Type B pancreatic cell (in vitro differentiated cells): ENCODE measurements at places on chromosomes 7 and 10. TPM values are rescaled to one million over a fixed set of nuclear protein-coding genes. Genes with fewer than 3 reads are reported as not detected.

DNA sequence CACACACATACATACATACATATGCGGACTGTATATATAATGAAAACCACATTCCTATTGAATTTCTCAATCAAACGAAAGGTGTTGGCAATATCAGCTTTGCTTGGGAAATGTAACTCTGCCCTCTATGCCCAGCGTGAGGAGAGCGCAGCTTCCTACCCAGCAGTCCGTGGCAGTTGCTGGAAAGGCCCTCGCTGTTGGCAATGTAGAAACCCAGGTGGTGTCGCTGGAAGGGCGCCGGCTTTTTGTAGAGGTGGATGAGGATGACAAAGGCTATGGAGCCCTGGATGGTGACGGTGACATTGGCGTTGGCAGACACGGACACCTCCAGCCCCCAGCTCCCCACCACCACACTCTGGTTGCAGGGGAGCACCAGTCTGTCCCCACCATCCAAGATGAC, 100.9 kb downstream of the ITIH5 start:
- DNase-seq: no peak
- no peaks in the 10 kb centered on the region for H3K36me3 ChIP-seq
- peaks cover 30% of the 10 kb centered on the region for H3K4me1 ChIP-seq
- H3K27me3 ChIP-seq: peaks cover 7% of the 10 kb centered on the region
- no peak overlapping the region for H3K27ac ChIP-seq
- H3K4me3 ChIP-seq: no peak overlapping the region

DNA sequence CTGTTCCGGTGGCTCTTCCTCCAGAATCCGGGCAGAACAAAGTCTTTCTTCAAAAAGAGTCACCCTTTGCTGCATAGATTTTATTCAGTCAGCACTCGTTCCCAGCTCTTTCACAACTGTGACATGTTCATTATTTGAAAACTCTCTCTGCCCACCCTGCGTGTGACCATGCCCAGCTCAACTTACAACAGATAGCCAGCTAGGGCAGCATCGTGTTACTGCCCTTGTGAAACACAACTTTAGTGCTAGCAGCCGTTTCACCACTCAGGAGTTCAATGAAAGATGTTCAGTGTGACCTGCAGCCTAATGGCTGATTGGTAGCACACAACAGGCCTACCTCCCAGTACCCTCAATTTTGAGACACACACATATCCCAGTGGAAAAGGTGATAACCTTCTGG, 57.9 kb downstream of the ZNF438 start:
- H3K27ac ChIP-seq: no peak overlapping the region
- peaks cover 18% of the 10 kb centered on the region for H3K4me1 ChIP-seq
- H3K36me3 ChIP-seq: no peaks in the 10 kb centered on the region
- H3K27me3 ChIP-seq: no peaks in the 10 kb centered on the region

The RSU1 gene
- total RNA-seq: 37.3 and 43.8 TPM in 2 replicates

DNA sequence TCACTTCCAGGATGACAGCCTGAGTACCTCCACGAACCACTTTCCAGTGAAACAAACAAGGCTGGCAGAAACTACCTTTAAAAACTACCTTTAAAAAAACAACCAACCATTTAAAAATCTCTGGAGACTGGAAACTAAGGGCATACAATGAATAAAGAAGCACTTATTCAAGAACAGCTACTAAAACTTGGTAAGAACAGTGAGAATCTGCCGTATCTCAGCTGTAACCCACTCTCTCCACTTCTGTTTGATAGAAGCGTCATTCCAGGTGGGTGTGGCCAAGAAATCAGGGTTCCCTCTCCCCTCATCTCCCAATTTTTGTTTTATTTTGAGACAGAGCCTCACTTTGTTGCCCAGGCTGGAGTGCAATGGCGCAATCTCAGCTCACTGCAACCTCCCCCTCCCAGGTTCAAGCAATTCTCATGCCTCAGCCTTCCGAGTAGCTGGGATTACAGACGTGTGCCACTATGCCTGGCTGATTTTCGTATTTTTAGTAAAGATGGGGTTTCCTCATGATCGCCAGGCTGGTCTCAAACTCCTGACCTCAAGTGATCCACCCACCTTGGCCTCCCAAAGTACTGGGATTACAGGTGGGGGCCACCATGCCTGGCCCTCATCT, 158.8 kb upstream of the CHST15 start:
- H3K36me3 ChIP-seq: no peaks in the 10 kb centered on the region
- DNase-seq: no peak
- H3K4me3 ChIP-seq: no peak overlapping the region

The AKR1B15 gene
- total RNA-seq: 0.63 and 1.0 TPM in 2 replicates

GRCh38 chr7:36062154-36062815, 90.8 kb upstream of the EEPD1 start:
- peaks cover 12% of the 10 kb centered on the region for H3K4me1 ChIP-seq
- H3K36me3 ChIP-seq: no peaks in the 10 kb centered on the region
- H3K27ac ChIP-seq: no peak overlapping the region
- no peaks in the 10 kb centered on the region for H3K27me3 ChIP-seq
- H3K4me3 ChIP-seq: no peak overlapping the region
- DNase-seq: no peak

- no peaks in the 10 kb centered on the region for H3K4me1 ChIP-seq
- no peaks in the 10 kb centered on the region for H3K36me3 ChIP-seq
- no peaks in the 10 kb centered on the region for H3K27me3 ChIP-seq
These were observed 285.7 kb upstream of the VWC2 start for GRCh38 chr7:49487830-49488140.

The HOXA4 gene
- 28.5 and 37.6 TPM in 2 replicates for total RNA-seq

The ZNF736 gene
- not detected in 2 replicates for total RNA-seq

GRCh38 chr10:116403740-116404250, 23.9 kb upstream of the PNLIPRP3 start:
- peaks cover 4% of the 10 kb centered on the region for H3K4me1 ChIP-seq
- DNase-seq: no peak
- no peaks in the 10 kb centered on the region for H3K36me3 ChIP-seq
- H3K27me3 ChIP-seq: peaks cover 2% of the 10 kb centered on the region
- H3K4me3 ChIP-seq: no peak overlapping the region

The GIMAP8 gene
- total RNA-seq: not detected in 2 replicates

DNA sequence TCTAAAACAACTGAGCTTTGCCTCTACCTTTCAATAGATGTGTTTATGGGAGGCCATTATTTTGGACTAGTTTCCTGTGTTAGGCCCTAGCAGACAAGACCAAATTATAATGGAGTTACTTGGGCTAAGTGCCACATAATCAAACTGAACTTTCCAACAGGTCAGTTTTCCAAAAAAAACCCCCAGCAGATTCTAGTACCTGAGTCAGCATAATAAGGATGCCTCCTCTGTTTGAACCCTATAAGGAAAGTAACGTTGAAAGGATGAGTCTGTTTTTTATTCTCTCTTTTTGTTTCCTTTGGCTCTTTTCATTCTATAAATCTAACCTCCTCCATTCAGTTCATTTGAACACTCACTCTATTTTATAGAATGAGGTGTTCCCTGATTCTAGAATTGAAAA, 148.1 kb upstream of the FAM3C start:
- peaks cover 4% of the 10 kb centered on the region for H3K36me3 ChIP-seq
- H3K27me3 ChIP-seq: no peaks in the 10 kb centered on the region
- no peak overlapping the region for H3K27ac ChIP-seq
- H3K4me1 ChIP-seq: no peaks in the 10 kb centered on the region

DNA sequence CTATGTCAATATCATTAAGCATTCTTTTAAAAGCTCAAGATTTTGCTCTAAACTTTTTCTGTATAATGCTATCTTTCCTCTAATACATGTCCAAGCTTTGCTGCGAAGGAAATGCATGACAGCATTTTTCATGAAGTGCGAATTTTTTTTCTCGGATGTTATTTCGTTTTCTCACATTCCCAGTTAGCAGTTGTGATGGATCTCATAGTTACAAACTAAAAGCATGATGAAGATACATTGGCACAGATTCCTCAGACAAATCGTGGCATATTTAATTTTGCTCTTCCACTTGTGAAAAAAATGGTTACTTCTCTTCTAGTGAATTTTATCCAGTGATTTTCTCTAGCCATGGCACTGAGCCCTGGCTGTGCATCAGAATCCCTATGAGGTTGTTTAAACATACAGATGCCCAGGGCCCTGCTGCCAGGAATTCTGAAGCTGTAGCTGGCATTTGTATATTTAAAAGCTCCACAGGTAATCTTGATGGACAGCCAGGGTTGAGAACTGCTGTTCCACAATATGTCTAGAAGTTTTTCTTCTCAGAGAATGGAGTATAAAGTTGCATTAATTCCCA, 299.8 kb upstream of the NEBL start:
- no peaks in the 10 kb centered on the region for H3K36me3 ChIP-seq
- H3K27ac ChIP-seq: no peak overlapping the region
- H3K4me3 ChIP-seq: no peak overlapping the region
- peaks cover 3% of the 10 kb centered on the region for H3K27me3 ChIP-seq
- no peak for DNase-seq

The ATP6V1F gene
- total RNA-seq: 144 and 157 TPM in 2 replicates

GRCh38 chr10:24254180-24254579, 45.2 kb downstream of the KIAA1217 start:
- H3K27ac ChIP-seq: peak overlapping the region; percentile 95
- DNase-seq: no peak
- H3K27me3 ChIP-seq: no peaks in the 10 kb centered on the region
- H3K36me3 ChIP-seq: peaks cover 19% of the 10 kb centered on the region
- H3K4me1 ChIP-seq: peaks cover 70% of the 10 kb centered on the region
- peak overlapping the region; percentile 15 for H3K4me3 ChIP-seq

GRCh38 chr10:47441938-47442337, 42.0 kb downstream of the ANXA8 start:
- H3K27me3 ChIP-seq: peaks cover 9% of the 10 kb centered on the region
- no peaks in the 10 kb centered on the region for H3K4me1 ChIP-seq
- DNase-seq: no peak

DNA sequence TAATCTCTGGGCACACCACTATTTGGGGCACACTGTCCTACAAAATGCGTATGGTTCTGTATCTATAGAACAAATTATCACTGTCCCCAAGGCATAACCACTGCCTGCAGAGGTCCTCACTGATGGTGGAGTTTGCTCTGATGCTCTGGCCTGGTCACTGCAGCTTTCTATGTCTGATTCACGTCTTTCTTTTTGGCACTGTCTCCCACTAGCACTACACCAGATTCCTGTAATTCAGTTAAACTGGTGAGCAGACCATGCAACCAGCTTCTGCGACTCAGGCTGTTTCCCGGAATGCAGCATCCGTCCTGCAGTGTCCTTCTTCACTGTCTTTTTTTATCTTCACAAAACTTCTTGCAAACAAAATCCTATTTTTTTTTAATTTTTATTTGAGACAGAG, 112.8 kb downstream of the KLF6 start:
- no peak overlapping the region for H3K4me3 ChIP-seq
- peaks cover 19% of the 10 kb centered on the region for H3K4me1 ChIP-seq

The ZNF488 gene
- total RNA-seq: 4.0 and 4.9 TPM in 2 replicates

GRCh38 chr7:106332201-106332600, 47.4 kb upstream of the NAMPT start:
- DNase-seq: no peak
- no peak overlapping the region for H3K27ac ChIP-seq
- H3K4me3 ChIP-seq: no peak overlapping the region
- H3K27me3 ChIP-seq: no peaks in the 10 kb centered on the region

GRCh38 chr10:58647376-58648112, 134.9 kb downstream of the BICC1 start:
- H3K4me3 ChIP-seq: no peak overlapping the region
- H3K27ac ChIP-seq: no peak overlapping the region
- H3K36me3 ChIP-seq: no peaks in the 10 kb centered on the region
- H3K27me3 ChIP-seq: no peaks in the 10 kb centered on the region

The CDC14C gene
- not detected in 2 replicates for total RNA-seq

DNA sequence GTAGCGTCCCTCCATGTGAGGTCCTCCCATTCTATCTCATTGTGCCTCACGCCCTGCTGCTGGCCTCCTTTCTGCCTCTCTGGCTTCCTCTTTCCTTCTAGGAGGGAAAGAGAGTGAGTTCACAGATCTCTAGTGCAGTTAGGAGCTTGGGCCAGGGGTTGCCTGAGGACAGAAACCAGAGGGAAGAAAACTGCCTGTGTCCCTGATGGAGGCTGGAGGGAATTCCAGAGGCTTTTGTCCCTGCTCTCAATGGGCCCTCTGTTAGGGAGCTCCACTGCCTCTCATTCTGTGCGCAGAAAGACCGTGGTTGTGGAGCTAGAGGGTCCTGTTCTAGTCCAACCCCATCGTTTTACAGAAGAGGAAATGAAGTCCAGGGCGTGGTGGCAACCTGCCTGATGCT, 4.6 kb downstream of the MARVELD1 start:
- peaks cover 3% of the 10 kb centered on the region for H3K27me3 ChIP-seq
- H3K4me3 ChIP-seq: peak overlapping the region; percentile 64
- peaks cover 22% of the 10 kb centered on the region for H3K4me1 ChIP-seq
- H3K36me3 ChIP-seq: peaks cover 11% of the 10 kb centered on the region
- no peak for DNase-seq

DNA sequence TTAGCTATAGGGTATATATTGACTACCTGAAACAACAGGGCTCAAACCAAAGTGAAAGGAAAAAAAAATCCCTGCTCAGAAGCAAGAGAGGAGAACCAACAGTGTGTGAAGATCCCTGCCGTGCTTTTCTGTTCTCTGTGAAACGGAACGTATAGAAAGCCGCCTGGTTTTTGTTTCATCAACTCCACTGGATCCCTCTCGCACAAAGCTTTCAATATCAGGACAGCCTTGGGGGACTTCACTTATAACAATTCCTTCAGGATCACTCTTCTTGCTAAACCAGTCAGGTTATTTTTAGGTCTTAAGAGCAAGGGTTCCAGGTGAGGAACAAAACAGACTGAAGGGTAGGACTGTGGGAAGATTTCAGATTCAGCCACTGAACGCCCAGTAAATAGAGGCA, 151.1 kb upstream of the CACNA2D1 start:
- peak overlapping the region; percentile 8 for H3K27ac ChIP-seq
- DNase-seq: no peak
- H3K4me1 ChIP-seq: peaks cover 14% of the 10 kb centered on the region
- no peaks in the 10 kb centered on the region for H3K36me3 ChIP-seq
- H3K4me3 ChIP-seq: peak overlapping the region; percentile 62

The UFSP1 gene
- total RNA-seq: 4.4 and 6.3 TPM in 2 replicates
